ENCODE measurements at places on chromosomes 3 and 15. TPM values are rescaled to one million over a fixed set of nuclear protein-coding genes. Genes with fewer than 3 reads are reported as not detected.

Gene TICRR
- total RNA-seq: 0.35 TPM

Gene CACNA2D3
- total RNA-seq: 0.59 TPM

Gene GABRB3
- 0.45 TPM for total RNA-seq

Gene MST1R
- 0.35 TPM for total RNA-seq

Gene COL6A5
- total RNA-seq: 0.12 TPM

Gene GPR176
- total RNA-seq: 163 TPM

Gene NLGN1
- total RNA-seq: 3.0 TPM

Gene SLC12A1
- total RNA-seq: not detected

Gene AP3B2
- under 0.01 TPM for total RNA-seq

Gene FAN1
- total RNA-seq: 12.6 TPM
